HCEC 1CT (cell line): ENCODE measurements at places on chromosomes 6 and 20.

DNA sequence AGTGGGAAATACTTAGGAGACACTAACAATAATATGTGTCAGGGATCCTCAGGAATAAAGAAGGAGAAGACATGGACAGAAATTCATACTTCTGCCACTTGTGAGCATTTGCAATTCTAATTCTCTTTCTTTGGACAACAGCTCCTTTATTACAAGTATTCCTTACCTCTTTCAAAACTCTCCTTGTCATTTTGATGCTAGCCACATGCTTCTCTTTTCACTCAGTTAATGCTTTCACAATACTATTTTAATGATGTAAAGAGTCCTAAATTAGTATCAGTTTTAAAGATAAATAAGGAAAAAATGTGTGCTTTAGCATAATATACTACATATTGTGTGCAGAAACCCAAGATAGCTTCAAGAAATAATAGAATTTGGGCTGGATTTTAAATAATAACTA lies 62.5 kb downstream of the AHI1 start:
- no peak for DNase-seq

- no peak for DNase-seq
These were observed 110.3 kb upstream of the CEP85L start for GRCh38 chr6:118761645-118762044.

GRCh38 chr20:57369596-57369995 lies 18.5 kb downstream of the RAE1 start:
- DNase-seq: no peak

- no peak for DNase-seq
These were observed 683.0 kb downstream of the DHX35 start for GRCh38 chr20:39645131-39645530.

DNA sequence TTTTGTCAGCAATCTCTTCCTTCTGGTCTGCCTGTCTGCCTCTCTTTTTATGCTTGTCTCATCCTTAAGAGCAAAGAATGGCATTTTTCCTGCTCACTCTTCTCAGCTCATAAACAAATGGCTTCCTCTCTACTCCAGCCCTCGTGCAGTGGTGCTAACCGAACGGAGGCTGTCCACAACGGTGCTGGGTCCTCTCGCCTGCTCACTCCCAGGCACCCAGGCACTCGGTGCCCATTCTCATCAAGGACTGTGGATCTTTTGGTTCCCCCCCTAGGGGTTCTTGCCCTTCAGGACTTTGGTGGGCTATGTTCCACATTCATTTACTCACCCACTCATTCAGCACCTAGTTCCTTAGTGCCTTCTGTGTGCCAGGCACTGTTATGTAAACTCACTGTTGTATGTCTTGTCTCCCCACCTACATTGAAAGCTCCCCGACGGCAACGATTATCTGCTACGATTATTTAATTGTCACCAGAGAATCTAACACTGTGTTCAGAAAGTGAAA lies 113.9 kb downstream of the FYN start:
- DNase-seq: no peak

DNA sequence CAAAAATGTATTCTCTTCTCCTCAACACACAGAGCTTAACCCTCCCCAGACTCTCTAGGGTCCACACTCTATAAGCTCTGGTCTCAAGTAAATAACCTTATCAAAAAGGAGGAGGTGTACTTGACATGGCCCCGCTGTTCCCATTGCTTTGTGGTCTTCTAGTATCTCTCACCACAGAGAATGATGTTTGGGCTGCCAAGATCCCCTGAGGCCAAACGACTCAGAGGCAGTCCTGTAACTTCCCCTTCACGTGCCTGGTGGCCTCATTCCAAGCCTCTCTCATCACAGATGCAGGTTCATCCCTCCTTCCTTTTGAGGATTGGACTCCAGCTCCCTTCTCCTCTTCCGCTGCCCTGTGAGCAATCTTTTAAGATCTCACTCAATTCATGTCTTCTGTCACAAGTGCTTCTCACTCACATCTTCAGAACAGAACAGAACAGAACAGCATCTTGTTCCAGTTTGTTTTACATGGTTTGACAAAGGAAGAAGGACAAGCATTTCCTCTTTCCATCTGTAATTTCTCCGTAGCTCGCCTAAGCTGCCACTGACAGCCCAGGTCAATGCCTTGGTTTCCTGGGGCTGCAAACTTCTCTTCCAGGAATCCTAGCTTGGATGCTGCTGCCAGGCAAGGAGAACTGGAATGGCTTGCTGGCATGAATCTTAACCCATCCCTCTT lies 541.5 kb downstream of the CD83 start:
- no peak for DNase-seq

DNA sequence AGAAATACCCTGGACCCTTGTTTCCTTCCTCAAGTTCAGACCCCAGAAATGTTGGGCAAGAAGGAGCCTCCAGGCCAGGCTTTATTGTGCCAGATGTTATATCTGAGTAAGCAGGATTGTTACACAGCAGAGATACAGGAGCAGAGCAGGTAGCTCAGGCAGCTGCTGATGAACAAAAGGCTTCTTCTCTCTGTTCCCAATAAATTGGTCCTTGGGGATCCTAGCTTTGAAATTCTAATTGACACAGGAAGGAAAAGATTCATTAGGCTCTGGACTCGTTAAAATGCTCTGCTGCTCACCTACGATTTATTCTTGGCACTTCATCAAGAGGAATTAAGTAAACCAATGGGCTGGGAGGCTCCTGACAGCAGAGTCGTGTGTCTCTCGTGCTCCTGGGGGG lies 54.2 kb downstream of the RALY start:
- no peak for DNase-seq

GRCh38 chr6:155954149-155954548 lies 498.5 kb upstream of the NOX3 start:
- DNase-seq: no peak

- DNase-seq: no peak
These were observed 119.8 kb upstream of the SASH1 start for GRCh38 chr6:148222846-148223245.

- no peak for DNase-seq
These were observed 26.1 kb upstream of the RIPOR2 start for GRCh38 chr6:24961852-24962251.

GRCh38 chr20:54318892-54319291 lies 111.0 kb downstream of the PFDN4 start:
- DNase-seq: no peak

DNA sequence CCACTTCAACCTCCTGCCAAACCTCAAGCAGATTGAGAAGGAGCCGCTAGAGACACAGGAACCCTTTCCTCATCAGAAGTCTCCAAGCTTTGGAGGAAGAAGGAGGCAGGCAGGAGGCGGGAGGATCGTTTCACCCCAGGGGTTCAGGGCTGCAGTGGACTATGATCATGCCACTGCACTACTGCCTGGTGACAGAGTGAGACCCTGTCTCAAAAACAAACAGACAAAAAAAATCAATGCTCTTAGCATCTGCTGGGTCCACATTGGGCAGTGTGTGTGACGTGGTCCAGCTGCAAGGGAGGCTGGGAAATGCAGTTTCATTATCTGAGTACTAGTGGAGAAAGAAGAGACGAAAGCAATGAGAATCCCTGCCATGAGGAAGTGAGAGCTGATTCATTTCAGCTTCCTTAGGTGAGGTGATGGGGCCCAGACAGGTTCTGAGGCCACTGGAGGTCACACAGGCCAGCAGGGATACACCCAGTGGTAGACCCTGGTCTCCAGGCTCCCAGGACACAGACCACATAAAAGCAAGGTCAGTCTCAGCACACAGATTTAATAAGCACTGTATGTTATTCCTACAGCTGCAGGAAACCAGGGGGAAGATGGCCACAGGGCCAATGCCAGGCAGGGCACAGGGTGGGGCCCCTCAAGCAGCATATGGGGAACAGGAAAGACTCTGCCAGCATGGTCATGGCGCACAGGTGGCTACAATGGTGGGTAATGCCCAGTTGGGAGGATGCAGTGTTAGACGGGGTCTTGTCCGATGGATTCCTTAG lies 4.3 kb downstream of the GFRA4 start:
- DNase-seq: no peak

GRCh38 chr20:31945785-31946184 lies 6.1 kb downstream of the PDRG1 start:
- no peak for DNase-seq

DNA sequence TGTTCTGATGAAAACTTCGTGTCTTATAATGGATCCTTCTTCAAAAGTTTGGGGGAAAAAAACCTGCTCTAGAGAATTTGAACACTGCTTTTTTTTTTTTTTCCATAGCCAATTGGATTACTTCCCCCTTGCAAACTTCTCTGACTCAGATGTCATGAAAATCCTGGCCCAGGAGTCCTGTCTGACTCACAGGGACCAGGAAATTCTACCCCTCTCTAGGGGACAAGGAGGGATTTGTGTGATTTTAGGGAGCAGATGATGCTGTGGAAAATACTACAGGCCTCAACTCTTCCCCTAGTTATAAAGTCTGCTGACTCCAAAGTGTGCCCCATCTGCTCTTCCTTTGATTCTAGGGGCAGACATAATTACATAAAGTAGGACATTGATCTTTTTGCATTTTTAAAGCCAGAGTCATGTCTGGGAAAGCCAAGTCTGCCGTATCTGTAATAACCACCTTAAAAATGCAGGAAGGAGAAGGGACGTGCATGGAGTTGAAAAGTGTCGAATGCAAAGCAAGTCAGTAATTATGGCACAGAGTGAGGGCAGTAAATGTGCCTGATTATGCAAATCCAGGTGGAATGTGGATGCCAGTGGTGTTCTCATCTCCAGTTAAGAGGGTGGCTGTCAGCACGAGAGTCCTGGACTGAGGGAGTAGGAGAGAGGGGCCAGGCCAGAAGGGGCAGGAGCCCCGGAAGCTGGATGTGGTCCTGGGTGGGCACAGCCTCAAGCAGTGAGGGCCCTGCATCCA lies 144.3 kb upstream of the SULF2 start:
- no peak for DNase-seq

DNA sequence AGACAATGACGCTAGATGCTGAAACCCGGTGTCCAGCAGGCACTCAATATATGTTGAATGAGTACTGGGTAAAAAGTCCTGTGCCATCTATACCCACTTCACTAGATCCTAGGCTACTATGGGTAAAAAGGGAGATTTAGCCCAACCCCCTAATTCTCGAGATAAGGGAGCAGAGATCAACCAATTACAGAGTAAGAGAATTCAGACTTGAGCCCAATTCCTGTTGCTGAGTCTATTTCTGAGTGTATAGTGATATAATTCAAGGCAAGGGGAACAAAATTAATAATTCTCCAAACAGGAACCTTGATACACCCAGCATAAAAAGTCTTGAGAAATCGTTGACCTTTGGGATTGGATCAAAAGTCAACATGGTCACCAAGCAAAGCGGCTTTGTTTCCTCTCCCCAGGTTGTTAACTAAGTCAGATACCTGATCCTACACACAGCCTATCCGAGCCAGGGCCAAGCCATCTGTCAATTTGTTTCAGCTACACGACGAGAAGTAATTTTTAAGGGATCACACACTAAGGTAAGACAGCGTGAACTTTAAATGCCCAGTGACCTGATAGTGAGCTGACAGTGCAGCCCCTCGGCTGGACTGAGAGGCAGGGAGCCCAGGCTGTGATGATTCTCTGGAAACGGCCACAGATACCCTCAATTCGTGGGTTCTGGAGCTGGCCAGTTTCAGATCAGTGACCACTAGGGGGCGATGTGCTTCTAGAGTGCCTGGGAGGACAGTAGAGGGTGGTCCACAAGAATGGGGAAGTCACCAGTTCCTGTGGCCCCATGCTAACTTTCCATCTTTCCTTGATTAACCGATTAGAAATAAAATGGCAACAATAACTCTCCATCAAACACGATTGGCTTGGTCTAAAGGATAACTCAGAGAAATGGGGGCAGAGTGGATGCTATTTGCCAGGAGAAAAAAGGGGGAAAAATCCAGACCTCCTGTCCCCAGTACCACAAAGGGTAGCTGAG lies 46.2 kb downstream of the SLC22A23 start:
- peak; percentile 37 for DNase-seq

DNA sequence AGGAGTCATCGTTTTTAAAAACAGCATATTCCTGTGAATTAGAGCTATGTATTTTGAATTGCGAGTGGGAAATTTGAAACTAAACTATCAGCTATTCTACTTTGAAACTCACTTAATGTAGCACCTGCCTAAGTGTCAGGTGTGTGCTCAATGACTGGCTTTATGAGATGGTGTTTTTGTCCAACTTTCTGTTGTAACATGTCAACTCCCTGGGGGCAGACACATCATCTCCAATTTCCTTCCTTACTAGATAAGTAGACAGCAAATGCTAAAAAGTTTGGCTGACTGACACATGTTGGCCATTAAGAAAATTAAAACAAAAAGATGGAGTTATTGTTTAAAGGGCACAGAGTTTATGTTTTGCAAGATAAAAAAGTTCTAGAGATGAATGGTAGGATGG lies 226.9 kb downstream of the TFAP2B start:
- no peak for DNase-seq

GRCh38 chr20:53826597-53827291 lies 233.1 kb upstream of the ZNF217 start:
- peak; percentile 25 for DNase-seq
